Motor neuron (in vitro differentiated cells): ENCODE measurements at places on chromosomes 16 and 17.
A peak's percentile ranks its signal among the peaks of the same experiment; 100 is the strongest.

GRCh38 chr17:67696853-67697498 is 20.8 kb upstream of the NOL11 start:
- no peak for ATAC-seq

DNA sequence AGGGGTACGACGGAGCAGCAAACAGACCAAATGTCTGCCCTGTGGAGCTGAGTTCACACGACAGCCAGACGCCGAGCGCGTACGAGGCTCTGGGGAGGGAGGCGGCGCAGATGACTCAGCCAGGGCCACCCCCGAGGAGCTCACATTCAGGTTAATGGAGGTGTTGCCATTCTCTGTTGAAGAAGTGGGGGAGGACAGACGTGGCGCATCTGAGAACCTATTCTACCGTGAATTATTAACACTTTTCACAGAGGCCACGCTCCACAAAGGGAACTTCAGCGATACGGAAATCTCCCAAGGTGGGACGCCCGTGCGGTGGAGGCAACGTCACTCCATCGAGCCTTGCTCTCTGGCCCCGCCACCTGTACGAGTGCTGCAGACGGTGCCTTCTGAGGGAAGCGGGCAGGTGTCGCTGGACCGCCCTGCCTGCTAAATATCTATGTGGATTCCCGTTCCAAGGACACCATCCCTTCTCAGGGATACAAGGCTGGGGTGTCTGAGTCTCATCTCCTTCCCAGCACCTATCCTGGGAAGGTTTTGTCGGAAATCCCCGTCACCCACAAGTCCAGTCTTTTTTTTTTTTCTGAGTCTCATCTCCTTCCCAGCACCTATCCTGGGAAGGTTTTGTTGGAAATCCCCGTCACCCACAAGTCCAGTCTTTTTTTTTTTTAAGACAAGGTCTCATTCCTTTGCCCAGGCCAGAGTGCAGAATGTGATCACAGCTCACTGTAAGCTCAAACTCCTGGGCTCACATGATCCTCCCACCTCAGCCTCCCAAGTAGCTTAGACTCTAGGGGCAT is 19.0 kb downstream of the ABR start:
- ATAC-seq: peak; percentile 29

DNA sequence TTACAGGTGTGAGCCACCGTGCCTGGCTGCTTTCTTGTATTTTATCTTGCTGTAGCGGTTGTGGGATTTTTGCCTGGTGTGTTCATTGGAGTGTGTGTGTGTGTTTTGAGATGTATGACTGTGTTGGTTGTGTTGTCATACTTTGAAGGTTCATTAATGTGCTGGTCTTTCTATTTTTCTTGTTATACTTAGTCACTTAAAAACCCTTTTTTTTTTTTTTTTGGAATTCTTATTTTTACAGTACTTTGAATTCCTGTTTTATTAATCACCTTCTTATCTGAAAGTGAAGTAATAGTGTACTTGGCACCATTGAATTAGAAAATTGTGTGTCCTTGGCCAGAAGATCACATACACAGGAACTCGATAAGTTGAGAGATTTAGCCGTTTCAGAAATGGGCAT is 30.2 kb downstream of the TENT4B start:
- ATAC-seq: no peak

- ATAC-seq: no peak
Observed at GRCh38 chr16:30619638-30620037, 9.4 kb upstream of the ZNF689 start.

DNA sequence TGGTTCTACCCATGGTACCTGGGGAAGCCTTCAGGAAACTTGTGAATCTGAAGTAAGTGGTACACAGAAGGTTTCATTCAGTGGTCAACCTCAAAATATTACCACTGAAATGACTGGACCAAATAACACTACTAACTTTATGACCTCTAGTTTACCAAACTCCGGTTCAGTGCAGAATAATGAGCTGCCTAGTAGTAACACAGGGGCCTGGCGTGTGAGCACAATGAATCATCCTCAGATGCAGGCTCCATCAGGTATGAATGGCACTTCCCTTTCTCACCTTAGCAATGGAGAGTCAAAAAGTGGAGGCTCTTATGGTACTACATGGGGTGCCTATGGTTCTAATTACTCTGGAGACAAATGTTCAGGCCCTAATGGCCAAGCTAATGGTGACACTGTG is 55.9 kb upstream of the SLC5A11 start:
- no peak for ATAC-seq

DNA sequence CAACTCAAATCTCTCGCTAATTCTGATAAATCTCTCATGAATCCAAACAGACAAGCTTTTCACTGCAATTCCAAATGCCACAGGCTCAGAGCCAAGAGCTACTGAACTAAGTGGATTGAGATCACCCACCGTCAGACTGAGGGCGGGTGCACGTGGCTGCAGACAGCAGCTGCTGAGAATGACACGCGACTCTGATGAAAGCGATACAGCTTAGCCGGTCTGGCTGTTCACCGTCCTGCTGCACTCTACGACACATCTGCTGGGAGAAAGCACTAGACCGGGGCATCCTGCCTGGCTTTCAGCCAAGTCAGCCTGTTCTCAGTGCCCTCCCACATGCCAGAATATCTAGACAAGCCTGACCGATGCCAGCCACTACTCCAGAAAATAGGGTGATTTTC is 42.6 kb downstream of the KLHDC4 start:
- ATAC-seq: peak; percentile 80

DNA sequence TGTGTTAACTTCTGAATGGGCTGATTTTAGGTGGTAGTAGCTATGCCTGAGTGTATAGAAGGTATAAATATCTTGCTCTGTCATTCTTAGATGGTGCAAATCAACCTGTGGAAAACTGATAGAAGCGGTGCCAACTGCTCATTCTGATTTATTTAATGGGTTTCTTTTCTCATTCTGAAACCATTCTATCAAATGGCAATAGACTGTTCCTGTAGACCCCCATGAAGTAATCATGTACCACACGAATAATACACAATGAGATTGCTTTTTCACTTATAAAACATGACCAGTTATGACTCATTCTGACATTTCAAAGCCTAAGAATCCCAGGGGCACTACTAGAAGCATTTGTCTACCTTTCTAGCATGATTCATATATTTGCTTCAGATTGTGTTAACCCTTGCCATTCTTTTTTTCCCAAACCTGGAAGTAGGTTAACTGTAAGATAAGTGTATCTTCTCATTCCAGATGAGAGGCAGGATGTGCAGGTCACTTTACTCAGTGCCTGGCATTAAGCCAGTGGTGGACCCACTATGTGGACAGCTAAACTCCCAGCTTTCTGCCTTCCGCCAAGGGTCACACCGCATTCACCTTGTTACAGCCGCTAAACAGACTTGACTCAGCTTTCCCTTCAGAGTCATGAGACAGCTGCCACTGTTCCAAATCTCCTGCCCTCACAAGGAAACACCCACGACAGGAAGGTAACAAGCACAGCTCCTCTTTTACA is 16.4 kb upstream of the SLC16A11 start:
- no peak for ATAC-seq

GRCh38 chr17:40552806-40553693 is 12.2 kb downstream of the CCR7 start:
- peak; percentile 13 for ATAC-seq

GRCh38 chr17:80219013-80219762 is 945 bp downstream of the SGSH start:
- ATAC-seq: peak; percentile 25

- ATAC-seq: peak; percentile 78
Observed at GRCh38 chr16:13780406-13781168, 139.4 kb upstream of the ERCC4 start.

DNA sequence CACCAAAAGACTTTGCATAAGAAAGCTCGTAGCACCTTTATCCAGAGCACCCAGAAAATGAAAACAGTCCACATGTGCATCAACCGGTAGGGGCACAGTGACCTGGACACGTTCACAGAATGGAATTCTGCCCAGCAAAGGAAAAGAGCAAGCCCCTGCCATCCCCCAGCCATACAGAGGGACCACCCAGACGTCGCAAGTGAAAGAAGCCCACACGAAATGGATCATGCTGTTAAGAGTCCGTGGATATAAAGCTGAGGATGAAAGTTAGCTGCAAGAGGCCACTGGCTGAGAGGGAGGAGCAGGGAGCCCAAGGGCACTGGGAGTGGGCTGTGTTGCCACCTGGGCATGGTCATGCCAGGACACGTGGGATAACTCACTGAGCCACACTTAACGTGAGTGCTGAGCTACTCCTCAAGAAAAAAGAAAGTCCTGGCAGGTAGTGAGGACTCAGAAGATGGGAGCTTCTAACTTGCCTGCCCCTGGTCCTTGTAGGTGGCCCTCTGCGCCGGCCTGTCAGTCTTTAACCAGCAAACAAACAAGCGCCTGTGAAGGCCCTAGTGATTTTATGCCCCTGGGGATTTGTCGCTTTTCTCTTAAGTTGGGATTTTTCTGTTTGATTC is 190.7 kb downstream of the C16orf95 start:
- ATAC-seq: no peak

DNA sequence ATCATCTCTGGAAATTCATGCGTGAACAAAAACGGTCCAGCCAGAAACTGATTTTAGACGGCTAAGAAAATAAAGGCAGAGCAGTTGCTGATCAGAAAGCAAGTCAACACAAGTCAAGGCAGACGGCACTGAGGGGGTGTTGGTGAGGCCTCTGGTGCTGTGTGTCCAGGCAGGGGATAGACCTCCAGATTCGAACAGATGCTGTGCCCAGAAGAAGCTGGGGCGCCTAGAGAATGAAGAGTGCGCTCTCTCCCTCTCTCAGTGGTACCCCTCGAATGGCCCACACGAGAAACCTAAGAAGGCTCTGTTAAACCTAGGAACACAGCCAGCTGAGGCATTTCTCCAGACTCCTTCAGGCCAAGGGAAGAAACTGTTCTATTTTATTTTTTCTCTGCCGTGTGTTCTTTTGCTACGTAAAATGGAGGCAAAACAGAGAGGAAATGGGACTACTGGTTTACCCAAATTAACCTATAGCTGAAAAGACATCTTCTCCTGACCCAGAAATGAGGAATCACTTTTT is 178.3 kb downstream of the PMP22 start:
- ATAC-seq: no peak

DNA sequence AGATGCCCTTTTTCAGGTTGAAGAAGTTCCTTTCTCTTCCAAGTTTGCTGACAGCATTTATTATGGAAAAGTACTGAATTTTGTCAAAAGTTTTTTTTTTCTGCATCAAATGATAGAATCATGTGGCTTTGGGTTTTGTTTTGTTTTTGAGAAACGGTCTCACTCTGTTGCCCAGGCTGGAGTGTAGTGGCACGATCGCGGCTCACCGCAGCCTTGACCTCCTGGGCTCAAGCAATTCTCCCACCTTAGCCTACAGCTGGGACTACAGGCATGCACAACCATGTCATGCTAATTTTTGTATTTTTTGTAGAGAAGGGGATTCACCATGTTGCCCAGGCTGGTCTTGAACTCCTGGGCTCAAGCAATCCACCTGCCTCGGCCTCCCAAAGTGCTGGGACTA is 7.3 kb downstream of the CMTM4 start:
- ATAC-seq: no peak
